HFFc6 (cell line): ENCODE measurements at places on chromosomes 3 and 15. TPM values are rescaled to one million over a fixed set of nuclear protein-coding genes. Genes with fewer than 3 reads are reported as not detected.
A peak's percentile ranks its signal among the peaks of the same experiment; 100 is the strongest.

- H3K36me3 ChIP-seq = no peaks in the 10 kb centered on the region
- peaks cover 1% of the 10 kb centered on the region; the same call in 1 of the 2 replicates for H3K27me3 ChIP-seq
- DNase-seq = peak; percentile 47
- H3K4me1 ChIP-seq = peaks cover 38% of the 10 kb centered on the region
- peak overlapping the region; percentile 66 for H3K27ac ChIP-seq
These were observed 27.6 kb downstream of the HDAC11 start for GRCh38 chr3:13507570-13508339.

DNA sequence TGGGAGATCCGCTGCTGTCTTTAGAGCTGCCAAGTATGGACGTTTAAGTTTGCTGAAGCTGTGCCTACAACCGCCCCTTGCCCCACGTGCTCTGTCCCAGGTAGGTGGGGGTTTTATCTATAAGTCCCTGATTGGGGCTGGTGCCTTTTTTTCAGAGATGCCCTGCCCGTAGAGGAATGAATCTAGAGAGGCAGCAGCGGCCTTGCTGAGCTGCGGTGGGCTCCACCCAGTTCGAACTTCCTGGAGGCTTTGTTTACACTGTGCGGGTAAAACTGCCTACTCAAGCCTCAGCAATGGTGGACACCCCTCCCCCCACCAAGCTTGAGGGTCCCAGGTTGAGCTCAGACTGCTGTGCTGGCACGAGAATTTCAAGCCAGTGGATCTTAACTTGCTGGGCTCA is 83.4 kb upstream of the FGF7 start:
- no peak for DNase-seq
- H3K4me1 ChIP-seq = peaks cover 6% of the 10 kb centered on the region
- H3K36me3 ChIP-seq = peaks cover 35% of the 10 kb centered on the region
- H3K27ac ChIP-seq = no peak overlapping the region

DNA sequence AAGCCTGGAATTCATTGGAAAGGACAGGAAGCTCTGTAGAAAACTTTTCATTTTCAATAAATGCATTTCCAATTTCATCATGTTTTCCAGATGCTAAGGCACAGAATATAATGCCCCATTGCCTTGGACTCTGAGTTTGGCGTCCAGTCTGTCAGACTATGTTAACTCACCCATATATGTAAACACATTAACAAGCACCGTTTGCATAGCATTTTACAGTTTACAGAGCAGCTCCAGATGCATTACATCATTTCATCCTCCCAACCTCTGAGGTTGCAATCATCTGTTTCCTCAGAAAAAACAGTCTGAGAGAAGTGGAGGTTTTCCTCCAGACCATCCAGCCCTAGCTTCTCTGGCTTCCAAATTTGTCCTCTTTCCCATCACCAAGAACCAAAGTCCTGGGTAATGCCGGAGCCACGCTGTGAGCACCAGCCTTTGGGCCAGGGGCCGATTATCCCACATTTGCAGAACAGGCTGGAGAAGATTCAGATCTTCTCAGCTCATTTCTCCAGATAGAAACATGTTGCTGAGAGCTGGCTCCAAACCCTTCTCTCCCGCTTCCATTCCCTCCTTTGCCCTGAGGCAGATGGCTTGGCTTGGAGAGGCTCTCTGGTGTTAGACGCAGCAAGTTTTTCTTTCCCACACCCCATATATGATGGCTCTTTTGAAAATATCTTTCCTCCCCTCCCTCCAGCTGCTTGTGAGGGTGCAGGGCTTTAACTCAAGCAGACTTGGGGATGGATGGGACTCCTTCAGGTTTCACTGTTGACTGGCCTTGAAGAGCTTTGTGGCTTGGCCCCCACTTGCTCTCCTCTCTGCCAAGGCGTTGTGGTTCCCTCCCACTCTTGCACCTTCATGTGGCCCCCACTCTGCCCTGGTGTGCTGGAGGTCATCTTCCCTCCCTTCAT is 26.0 kb downstream of the CYP19A1 start:
- peaks cover 13% of the 10 kb centered on the region; the same call in 1 of the 2 replicates for H3K4me1 ChIP-seq
- no peak overlapping the region for H3K27ac ChIP-seq
- H3K36me3 ChIP-seq = no peaks in the 10 kb centered on the region
- no peak for DNase-seq
- no peak overlapping the region for H3K4me3 ChIP-seq
- peaks cover 36% of the 10 kb centered on the region for H3K27me3 ChIP-seq

DNA sequence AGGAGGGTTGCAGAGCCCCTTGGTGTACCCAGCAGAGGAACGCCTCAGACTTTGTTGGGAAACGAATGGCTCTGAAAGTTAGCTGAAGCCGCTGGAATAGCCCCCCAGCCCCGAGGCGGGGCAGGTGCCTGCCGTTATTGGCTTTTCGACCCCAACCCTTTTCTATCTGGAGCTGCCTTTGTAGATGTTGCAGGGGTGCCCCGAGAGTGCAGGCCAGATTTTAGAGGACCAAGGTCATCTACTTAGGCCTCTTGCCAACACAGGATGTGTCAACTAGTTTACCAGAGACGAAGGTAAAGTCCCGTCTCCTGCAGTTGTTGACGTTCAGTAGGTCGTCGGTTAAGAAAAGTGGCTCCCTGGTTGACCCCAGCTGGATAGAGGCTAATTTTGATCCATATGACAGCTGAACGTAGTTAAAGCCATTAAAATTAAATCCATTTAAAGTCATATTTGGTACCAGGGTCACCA is 579 bp upstream of the UBE3A start:
- peaks cover 10% of the 10 kb centered on the region for H3K36me3 ChIP-seq
- peaks cover 30% of the 10 kb centered on the region for H3K4me1 ChIP-seq
- DNase-seq = no peak
- peak overlapping the region; percentile 91 for H3K27ac ChIP-seq

DNA sequence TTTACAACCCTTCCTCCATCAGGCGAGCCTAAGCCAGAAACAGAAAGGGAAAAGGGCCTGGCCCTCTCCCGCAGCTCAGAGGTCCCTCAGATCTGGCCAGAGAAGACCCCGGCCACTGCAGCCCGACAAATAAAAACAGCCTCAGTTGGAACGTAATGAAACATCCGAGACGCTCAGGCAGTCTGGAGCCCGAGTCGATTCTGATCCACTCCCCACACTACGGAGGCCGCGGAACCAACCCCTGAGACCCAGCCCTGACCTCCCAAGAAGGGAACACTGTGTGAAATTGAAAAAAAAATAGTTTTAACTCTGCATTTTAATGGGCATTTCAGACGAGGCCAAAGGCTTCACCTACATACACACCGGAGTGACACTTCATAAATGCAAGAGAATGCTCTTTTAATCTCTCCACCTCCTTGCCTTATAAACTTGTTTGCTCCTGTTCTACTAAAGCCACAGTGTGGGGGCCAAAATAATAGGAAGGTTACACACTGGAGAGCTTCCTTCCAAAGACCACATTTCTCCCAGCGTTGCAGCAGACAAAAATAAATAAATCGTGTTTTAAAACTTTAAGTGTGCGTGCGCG is 3.7 kb downstream of the MEIS2 start:
- DNase-seq = no peak
- H3K4me1 ChIP-seq = peaks cover 57% of the 10 kb centered on the region
- peaks cover 60% of the 10 kb centered on the region for H3K36me3 ChIP-seq
- H3K27me3 ChIP-seq = peaks cover 13% of the 10 kb centered on the region

DNA sequence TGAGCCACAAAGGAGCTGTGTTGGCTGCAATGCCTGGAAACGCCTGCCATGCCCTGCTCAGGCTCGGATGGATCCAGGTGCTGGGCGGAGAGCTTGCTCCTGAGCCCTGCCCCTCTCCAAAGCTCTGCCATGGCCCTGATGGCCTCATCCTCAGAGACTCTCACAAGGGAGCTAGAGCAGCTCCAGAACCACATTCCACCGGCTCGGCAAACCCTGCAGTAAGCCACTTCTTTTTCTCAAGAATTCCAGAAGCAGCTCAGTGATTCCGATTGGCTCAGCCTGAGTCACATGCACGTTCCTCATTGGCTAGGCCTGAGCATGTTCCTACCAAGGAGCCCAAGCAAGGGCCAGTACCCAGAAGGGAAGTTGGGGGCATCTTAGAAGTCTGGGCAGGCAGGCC is 24.8 kb downstream of the TPRA1 start:
- peaks cover 14% of the 10 kb centered on the region for H3K27me3 ChIP-seq
- H3K4me1 ChIP-seq = no peaks in the 10 kb centered on the region
- H3K27ac ChIP-seq = no peak overlapping the region
- H3K36me3 ChIP-seq = peaks cover 6% of the 10 kb centered on the region; the same call in 1 of the 2 replicates

DNA sequence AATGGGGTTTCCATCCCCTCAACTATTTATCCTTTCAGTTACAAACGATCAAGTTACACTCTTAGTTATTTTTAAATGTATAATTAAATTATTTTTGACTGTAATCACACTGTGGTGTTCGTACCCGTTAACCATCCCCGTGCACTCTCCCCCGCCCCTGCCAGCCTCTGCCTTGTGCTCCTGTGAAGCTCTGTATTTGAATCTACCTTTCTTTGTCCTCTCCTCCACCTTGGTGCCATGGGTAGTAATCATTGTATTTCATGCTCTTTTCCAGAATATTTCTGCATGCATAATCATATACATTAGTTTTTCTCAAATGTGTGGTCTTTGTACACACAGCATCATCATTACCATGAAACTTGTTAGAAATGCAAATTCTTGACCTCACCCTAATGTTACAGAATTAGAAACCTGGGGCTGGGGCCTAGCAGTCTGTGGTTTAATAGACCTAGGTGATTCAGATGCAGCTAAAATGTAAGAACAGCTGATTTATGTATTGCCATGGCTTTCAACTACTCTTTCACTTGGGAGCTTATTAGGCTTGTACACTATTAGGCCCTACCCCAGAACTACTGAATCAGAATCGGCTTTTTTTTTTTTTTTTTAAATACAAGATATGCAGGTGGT is 91.5 kb downstream of the STT3B start:
- 0 out of 2 replicates have a peak overlapping the region, but pooled peaks have one; percentile 48 for H3K27ac ChIP-seq
- H3K4me3 ChIP-seq = no peak overlapping the region
- H3K4me1 ChIP-seq = peaks cover 28% of the 10 kb centered on the region
- no peak for DNase-seq

The FAM81A gene
- total RNA-seq = 0.08 TPM in 1 of 3 replicates, not detected in the others

DNA sequence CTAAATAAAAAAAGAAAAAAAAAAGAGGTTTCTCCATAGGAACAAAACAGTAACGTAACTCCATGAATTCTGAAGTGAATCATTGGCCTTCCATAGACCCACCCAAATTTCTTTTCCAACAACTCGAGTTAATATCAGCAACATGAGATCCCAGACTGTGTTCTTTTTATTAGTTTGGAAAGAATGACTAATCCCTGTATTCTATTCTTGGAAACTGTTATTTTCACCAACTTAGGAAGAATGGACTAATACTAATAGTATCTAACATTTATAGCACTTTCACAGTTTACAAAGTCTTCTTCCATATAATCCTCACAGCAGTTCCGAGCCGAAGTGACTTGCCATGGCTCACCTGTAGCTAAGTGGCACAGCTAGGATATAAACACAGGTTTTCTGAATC is 72.7 kb upstream of the SLC4A7 start:
- H3K36me3 ChIP-seq = peaks cover 8% of the 10 kb centered on the region
- H3K27ac ChIP-seq = peak overlapping the region; percentile 90
- peaks cover 2% of the 10 kb centered on the region; the same call in 1 of the 2 replicates for H3K27me3 ChIP-seq
